ENCODE measurements at places on chromosomes 5 and 9.

- DNase-seq: no peak
Measured at GRCh38 chr9:112757940-112758339, 7.4 kb downstream of the SNX30 start.

- DNase-seq: no peak
Measured at GRCh38 chr9:107847978-107848964, 358.7 kb upstream of the KLF4 start.

- DNase-seq: no peak
Measured at GRCh38 chr5:143828710-143829109, 16.7 kb downstream of the HMHB1 start.

GRCh38 chr9:120768247-120768646, 25.0 kb downstream of the FBXW2 start:
- DNase-seq: no peak

DNA sequence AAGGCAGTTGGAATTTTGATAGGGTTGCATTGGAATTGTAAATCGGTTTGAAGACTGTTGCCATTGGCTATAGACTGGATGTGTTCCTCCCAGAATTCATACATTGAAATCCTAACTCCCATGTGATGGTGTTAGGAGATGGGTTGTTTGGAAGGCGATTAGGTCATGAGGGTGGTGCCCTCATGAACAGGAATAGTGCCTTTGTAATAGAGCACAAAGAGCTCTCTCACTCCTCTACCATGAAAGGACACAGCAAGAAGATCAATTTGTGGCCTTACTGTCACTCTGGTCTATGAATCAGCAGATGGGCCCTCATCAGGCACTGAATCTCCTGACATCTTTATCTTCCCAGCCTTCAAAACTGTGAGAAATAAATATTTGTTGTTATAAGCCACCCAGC, 133.2 kb downstream of the PARP8 start:
- DNase-seq: no peak

DNA sequence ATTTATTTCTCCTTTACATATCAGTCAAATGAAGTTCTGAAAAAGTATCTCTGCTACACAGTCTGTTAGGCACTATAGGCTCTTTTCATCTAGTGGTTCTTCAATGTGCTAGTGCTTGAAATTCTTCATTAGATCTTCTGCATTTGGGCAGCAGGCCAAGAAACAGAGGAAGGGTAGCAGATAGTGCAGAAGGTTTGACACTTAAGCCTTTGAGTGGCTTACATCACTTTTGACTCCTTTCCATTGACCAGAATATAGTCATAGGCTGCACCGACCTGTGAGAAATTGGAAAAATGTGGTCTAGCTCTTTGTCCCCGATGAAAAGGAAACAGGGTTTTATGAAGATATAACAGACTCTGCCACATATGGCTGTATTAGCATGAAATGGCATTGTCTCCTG, 459.5 kb upstream of the PTGER4 start:
- DNase-seq: no peak

- DNase-seq: no peak
Measured at GRCh38 chr5:113250341-113250953, 184.3 kb downstream of the TSSK1B start.

GRCh38 chr5:34660444-34660843, 4.3 kb downstream of the RAI14 start:
- no peak for DNase-seq

- no peak for DNase-seq
Measured at GRCh38 chr9:36939655-36940499, 94.2 kb downstream of the PAX5 start.

- no peak for DNase-seq
Measured at GRCh38 chr9:108271646-108272348, 584.0 kb downstream of the ACTL7B start.

DNA sequence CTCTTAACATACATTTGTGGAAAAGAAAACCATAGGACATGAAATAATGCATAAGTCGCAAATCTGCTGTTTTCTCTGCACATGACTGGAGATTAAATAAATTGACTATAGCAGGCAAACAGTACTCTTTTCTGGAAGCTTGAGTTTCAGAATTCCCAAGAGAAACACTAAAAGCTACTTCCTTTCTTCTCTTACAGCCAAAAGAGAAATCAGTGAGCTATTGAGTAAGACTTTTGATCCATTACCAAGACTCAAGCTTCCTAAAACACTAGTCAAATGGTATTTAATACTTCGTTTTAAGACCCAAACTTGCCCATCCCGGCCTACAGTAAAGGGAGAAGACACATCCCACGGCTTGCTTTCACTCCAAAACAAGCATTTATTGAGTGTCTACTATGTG, 335.8 kb upstream of the PUM3 start:
- no peak for DNase-seq

DNA sequence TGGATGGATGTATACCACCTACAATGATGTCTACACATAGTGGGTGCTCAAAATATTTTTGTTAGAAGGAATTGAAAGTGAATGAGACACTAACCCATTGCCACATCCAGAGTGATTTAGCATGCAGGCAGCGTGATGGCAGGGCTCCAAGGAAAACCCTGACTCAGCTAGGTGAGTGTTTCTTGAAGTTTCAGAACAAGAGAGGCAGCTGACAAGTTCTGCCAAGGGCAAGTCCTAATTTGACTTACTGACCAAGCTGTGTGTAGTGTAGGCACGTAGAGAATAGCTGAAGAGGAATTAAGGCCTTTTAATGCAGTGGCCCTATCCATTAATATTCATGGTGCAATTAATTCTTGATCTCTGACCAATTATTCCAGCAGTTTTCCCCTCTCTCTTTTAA, 107.8 kb upstream of the ATP10B start:
- no peak for DNase-seq

Measured in activated T-helper 1 cell treated with anti-CD3 and anti-CD28 coated beads, Interleukin-2, amount 50 U/mL, for 16 hours (primary cell).